COLO829 (cell line): ENCODE measurements at places on chromosomes 7 and 10.

- DNase-seq: no peak
Measured at GRCh38 chr10:1100691-1101368, 44.6 kb downstream of the WDR37 start.

GRCh38 chr7:105992905-105993304, 29.8 kb downstream of the CDHR3 start:
- DNase-seq: no peak

GRCh38 chr10:69936091-69936490, 116.6 kb upstream of the MACROH2A2 start:
- no peak for DNase-seq

GRCh38 chr10:75042292-75042974, 69.0 kb upstream of the SAMD8 start:
- DNase-seq: no peak

DNA sequence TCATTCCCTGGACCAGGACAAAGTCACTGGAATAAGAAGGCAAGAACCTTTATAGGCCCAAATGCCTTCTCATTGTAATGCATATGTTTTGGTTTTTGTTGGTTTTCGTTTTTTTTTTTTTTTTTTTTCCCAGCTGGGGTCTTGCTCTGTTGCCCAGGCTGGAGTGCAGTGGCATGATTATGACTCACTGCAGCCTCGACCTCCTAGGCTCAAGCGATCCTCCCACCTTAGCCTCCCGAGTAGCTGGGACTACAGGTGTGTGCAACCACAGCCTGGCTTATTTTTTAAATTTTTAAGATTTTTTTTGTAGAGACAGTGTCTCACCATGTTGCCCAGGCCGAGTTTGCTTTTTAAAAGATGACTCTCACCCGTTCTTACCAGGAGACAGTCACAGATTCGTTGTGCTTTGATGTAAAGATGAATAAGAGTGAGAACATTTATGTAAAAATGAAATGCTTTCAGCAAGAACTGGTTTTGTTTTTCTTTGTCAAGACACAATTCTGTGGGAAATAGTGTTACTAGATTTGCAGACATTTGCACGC, 7.6 kb downstream of the IQCE start:
- no peak for DNase-seq

DNA sequence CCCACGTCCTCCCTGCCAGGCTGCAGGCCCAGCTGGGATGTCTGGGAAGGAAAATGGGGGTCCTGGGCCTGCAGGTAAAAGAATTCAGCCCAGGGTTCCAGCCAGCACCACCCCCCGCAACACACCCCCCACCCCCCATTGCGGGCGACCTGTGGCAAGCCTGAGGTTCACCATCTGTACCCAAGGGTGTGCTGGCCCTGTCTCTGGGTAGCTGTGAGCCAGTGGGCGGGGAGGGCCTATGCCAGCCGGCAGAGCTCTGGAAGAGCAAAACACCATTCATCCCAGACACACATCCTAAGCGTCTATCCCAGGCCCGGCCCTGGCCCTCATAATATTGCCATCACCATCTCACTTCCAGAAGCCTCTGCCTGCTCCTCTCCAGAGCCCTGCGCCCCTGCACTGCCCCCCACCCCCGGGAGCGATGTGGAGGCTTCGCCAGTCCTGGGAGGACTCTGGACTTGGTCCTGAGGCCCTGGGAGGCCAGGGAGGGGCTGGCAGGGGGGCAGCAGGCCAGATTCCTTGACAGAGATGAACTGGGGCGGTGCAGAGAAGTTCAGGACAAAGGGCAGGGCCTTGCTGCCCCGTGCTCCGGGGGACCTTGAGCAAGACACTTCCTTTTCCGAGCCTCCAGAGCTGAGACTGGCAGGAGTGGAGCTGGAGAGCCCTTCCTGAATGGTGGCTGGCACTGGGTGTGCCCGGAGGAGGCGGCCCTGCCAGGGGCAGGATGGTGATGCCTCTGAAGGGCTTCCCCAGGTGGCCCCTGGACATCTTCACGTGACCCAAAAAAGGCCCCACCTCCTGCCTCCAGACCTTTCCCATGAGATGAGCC, 8.7 kb upstream of the TTYH3 start:
- no peak for DNase-seq

GRCh38 chr7:45569290-45569685, 4.9 kb upstream of the ADCY1 start:
- no peak for DNase-seq

GRCh38 chr10:23403719-23404118, 35.2 kb upstream of the OTUD1 start:
- DNase-seq: no peak

- no peak for DNase-seq
Measured at GRCh38 chr7:88317422-88317821, 10.7 kb upstream of the STEAP4 start.

DNA sequence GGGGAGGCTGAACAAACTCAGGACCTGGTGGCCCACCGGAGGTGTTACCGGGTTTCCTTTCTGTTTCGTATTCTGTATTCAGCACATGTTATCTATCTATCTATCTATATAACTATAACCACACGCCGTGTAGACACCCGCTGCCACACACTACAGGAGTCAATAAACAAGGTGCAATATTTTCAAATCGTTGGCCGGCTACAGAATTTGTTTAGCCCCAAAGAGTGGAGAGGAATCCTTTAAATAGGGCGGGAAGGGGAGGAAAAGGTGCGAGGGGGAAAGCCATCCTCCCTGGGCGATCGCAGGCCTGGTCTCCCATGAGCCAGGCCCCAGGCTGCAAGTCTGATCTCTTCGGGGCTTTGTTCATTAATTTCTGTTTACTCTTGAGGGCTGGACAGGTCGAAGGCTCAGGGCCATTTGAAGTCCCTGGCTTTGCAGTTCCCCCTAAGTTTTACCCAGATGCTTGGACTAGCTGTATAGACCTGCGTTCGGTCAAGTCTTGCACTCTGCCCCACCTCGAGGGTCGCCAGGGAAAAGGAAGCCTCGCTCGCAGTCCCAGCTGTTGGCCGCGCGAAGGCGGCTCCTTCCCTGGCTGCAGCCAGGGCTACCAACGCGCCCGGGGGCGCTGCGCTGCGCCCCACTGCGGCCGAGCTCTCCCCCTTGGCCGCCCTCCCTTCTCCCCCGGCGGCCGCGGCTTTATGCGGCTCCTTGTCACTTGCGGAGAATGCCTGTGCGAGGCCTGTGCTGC, 3.8 kb downstream of the NKX2-3 start:
- no peak for DNase-seq

- peak; percentile 65 for DNase-seq
Measured at GRCh38 chr7:18590744-18591340, 95.3 kb downstream of the HDAC9 start.

DNA sequence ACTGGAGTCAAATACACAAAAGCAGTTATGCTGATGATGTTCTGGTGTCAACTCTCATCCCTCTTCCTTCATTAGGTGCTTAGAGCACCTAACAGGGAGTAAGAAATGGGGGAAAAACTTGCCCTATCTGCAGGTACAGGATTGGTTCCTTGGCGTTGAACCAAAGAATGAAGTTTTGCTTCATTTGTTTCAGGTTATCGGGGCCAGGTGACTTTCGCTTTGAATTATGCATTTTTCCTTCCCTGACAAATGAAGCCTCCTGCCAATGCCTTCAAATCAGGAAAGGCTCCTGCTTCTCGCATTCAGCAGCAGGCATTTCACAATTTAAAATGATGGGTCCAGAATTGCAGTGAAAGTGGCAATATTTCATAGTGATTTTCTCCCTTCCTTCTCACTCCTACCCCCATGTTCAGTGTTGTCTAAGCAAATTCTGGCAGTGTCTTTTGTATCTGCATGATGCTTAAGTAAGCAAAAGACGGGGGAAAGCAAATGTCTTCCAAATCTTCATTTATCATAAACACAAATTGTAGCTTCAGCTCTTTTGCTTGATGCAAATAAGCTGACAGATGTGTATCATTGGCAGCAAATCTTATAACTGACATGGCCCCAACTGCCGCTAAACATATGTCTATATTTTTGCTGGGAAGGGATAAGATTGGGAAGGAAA, 29.4 kb downstream of the DNAJB9 start:
- no peak for DNase-seq

GRCh38 chr10:73601486-73601921, 10.4 kb upstream of the USP54 start:
- no peak for DNase-seq

GRCh38 chr10:13959443-13960359, 371.0 kb downstream of the FRMD4A start:
- DNase-seq: peak; percentile 13

DNA sequence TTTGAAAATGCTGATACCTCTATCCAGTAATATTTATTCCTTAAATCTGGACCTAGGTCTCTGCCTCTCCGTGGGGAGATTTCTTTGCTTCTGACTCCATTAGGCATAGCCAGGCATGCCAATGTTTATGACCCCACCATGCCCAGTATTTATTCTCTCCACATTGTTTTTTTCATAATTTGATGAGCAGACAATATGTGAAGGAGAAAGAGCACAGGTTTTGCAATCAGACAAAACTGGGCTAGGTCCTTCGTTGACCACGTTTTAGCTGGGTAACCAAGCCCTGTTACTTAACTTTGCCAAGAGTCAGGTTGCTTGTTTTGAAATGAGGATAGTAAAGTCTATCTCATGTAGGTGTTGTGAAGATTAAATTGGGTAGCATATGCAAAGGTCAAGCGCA, 21.6 kb upstream of the PRPS1L1 start:
- no peak for DNase-seq

DNA sequence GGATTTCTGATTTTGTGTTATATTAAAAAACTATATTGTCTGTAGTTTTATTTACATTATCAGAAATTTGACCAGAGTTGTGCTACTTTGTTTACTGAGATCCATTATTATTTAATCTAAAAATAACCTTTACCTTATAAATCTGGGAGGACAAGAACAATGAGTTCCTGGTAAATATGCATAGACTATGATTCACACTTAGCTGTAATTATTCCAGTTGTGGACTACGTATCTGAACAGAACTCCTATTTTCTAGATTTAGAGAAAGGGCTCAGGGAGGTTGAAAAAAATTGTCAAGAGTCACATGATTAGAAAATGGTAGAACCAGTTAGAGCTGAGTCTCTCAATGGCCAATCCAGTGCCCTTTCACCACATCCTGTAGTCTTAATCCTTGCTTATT, 4.2 kb upstream of the GPR158 start:
- DNase-seq: no peak

DNA sequence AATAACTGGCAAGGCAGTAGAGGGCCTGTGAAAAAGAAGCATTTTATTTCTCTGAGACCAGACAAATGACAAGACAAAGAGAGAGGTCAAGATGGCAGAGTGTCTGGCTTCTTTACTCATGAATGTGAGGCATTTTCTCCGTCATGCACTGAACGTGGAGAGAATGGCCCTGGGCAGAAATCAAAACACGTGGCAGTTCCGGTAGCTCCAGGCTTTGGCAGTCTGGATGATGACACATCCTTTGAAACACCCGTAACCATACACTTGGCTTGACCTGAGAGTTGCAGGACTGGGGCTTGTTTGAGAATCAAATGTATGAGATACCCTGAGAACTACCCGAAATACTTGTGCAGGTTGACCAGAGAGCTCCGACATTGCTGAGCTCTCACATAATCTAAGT, 537.6 kb downstream of the ACTR3B start:
- DNase-seq: peak; percentile 19

DNA sequence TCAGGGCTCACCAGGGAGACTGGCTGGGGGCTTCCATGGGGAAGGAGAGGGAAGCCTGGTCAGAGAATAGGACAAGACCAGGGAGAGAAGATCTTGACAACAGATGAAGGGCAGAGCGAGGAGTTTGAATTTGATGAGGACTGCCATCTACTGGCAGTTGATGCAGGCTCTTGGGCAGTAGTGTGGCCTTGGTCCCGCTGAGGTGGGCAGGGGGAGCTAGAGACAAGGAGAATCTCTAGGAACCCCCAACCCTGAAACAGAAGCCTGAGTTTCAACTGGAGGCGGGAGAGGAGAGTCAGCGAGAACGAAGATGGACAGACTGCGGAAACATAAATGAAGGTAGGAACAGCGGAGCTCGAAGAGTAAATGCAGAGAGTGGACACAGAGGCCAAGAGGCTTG, 81.0 kb downstream of the PPP1R3C start:
- DNase-seq: peak; percentile 29

DNA sequence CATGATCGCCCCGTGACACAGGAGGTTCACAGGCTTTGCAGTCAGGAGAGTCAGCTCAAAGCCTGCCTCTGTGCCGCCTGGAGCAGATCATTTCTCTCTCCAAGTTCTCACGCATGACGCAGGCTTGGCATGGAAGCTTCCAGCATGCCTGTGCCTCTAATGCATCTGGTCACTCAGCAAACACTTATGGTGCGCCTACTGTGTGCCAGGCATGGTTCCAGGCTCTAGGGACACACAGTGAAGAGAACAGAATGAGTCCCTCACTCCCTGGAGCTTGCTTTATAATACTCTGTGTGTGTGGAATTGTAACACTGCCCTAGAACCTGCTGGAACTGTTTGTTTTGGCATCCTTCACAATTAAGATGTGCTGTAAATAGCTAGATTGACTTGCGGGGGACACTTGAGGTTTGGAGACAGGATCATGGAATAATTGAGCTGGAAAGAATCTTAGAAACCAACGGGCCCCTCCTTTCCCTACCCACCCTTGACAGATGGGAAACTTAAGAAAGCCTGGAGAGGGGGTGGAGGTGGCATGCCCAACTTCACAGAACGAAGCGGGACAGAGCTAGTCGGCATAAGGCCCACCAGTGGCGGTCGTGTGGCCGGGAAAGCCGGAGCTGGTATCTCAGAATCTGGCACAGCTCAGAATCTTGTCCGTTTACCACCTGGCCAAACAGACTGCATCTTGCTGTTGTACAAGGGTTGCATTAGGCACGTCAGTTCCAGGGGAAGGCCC, 4.6 kb upstream of the MYH16 start:
- no peak for DNase-seq

- DNase-seq: no peak
Measured at GRCh38 chr10:84593506-84593905, 265.1 kb downstream of the CCSER2 start.

- no peak for DNase-seq
Measured at GRCh38 chr7:1987084-1987535, 245.6 kb downstream of the MAD1L1 start.

DNA sequence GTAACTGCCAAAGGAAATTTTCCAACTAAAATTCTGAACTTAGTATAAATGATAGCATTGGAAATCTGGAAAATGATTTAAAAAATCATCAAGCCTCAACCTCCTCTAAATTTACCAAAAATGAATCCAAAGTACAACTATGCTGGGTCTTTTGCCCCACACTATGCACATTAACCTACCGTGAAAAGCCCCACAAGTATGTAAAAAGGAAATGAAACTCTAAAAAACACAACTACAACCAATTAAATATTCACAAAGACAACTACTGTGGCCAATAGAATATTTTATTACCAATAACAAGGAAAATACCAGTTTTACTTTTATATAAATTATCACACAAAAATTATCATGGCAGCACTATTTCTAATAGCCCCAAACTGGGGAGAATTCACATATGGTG, 19.3 kb downstream of the EIF3A start:
- DNase-seq: no peak

GRCh38 chr10:43136995-43137716, 1.1 kb upstream of the CSGALNACT2 start:
- no peak for DNase-seq

GRCh38 chr7:13908667-13909397, 80.6 kb downstream of the ETV1 start:
- DNase-seq: no peak

GRCh38 chr10:96229568-96230030, 41.8 kb downstream of the BLNK start:
- peak; percentile 20 for DNase-seq
